ENCODE measurements at places on chromosomes 6 and 20. TPM values are rescaled to one million over a fixed set of nuclear protein-coding genes. Genes with fewer than 3 reads are reported as not detected.

SLC25A27 gene
- polyA plus RNA-seq, result 0.69 TPM

USP49 gene
- polyA plus RNA-seq, result 7.8 TPM

LY6G6C gene
- not detected for polyA plus RNA-seq

PAK5 gene
- not detected for polyA plus RNA-seq

TRIM40 gene
- polyA plus RNA-seq, result 0.08 TPM

ZNF831 gene
- polyA plus RNA-seq, result not detected

- H3K4me3 ChIP-seq, result no peak overlapping the region
- H3K27ac ChIP-seq, result no peak overlapping the region
- no peaks in the 10 kb centered on the region for H3K27me3 ChIP-seq
- H3K36me3 ChIP-seq, result no peaks in the 10 kb centered on the region
- DNase-seq, result no peak
Observed at GRCh38 chr6:81373414-81373813, 379.1 kb downstream of the TENT5A start.

GRCh38 chr6:143555071-143555492, 43.6 kb upstream of the FUCA2 start:
- H3K27me3 ChIP-seq, result no peaks in the 10 kb centered on the region
- no peaks in the 10 kb centered on the region for H3K36me3 ChIP-seq
- no peak overlapping the region for H3K4me3 ChIP-seq
- DNase-seq, result peak; percentile 57
- H3K27ac ChIP-seq, result no peak overlapping the region

DNA sequence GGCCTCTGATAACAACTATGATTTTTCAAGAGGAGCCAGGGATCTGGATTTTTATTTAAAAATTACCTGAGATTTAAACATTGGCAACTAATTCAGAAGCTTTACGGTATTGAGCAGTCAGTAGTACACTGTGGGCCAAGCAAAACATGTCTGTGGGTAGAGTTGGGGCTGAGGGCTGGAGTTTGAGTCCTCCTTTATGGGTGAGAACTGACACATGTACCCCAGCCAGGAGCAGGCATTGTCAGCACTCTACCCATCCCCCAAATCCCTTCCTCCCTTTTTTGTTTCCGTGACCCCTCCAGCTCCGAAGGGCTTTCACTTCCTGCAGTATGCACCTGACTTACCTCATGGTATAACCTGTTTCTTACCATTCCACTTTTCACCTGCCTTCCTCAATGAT, 131.4 kb downstream of the SNX5 start:
- no peaks in the 10 kb centered on the region for H3K36me3 ChIP-seq
- H3K27ac ChIP-seq, result no peak overlapping the region
- H3K27me3 ChIP-seq, result peaks cover 47% of the 10 kb centered on the region
- H3K4me3 ChIP-seq, result no peak overlapping the region

DNA sequence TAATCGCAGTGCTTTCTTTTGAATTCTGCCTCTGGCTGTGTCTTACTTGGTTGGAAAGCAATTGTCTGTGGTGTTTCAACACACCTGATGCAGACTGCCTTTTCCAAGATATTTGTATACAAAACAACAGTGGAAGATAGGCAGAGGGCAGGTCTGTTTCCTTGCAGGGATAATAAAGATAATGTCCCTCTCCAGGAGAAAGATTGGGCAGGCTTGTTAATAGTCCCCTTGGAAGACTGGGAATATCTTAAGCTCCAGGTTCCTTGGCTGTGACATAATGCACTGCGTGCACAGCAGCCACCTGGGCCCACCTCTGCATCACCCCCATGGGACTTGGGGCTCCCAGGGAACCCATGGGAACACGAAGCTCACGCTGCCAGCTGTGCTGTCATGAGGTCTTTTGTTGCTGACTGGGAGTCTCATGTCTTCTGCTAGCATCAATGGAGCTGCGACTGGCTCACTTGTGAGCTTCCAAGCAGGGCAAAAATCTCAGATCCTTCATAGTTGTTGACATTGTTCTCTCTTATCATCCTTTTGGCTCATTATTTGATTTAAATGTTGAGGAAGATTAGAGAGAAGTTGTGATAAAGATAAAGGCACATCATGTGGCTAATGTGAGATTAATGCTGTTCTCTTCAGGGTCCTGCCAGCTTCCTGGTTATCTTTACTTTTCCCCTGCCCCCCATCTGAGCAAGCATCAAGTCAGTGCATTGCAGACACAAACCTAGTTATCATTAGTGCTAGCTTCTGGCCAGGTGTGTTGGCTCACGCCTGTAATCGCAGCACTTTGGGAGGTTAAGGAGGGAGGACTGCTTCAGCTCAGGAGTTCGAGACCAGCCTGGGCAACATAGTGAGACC, 107.1 kb upstream of the ASF1A start:
- H3K27me3 ChIP-seq, result no peaks in the 10 kb centered on the region
- no peaks in the 10 kb centered on the region for H3K36me3 ChIP-seq
- H3K4me3 ChIP-seq, result no peak overlapping the region
- DNase-seq, result no peak
- peaks cover 4% of the 10 kb centered on the region for H3K4me1 ChIP-seq

GRCh38 chr6:148713921-148714320, 32.9 kb upstream of the UST start:
- no peak overlapping the region for H3K4me3 ChIP-seq
- no peaks in the 10 kb centered on the region for H3K27me3 ChIP-seq
- DNase-seq, result no peak
- H3K4me1 ChIP-seq, result no peaks in the 10 kb centered on the region
- no peaks in the 10 kb centered on the region for H3K36me3 ChIP-seq
